ENCODE measurements at places on chromosomes 16 and 17.

GRCh38 chr17:56638591-56639051 is 45.1 kb downstream of the NOG start:
- no peak for DNase-seq

DNA sequence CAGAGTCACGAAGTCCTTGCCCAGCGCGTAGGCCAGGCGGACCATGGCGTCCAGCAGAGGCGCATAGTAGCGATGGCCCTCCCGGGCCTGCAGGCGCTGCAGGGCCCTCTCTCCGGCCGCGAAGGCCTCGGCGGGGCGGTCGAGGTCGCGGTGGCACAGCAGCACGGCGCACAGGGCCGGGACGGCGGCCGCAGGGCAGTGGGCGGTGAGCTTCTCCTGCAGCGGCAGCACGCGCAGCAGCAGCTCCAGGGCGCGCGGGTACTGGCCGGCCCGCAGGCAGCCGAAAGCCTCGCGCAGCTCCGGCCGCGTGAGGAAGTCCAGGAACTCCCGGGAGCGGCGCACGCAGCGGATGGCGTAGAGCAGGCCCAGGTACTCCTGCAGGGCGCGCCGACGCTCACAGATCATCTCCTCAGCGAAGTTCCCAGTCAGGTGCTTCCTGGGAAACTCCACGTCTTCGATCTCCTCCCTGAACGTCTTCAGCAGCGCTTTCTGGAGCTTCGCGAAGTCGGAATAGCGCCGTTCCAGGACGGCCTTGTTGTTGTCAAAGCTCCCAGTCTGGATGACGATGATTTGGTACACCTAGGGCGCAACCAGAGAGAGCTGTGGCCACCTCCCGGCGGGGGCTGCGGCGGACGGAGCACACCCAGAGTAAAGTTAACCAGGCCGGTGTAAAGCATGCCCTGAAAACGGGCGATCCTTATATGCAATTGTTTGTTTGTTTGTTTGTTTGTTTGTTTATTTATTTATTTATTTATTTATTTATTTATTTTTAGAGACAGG is 7.4 kb downstream of the SNX20 start:
- DNase-seq = no peak

DNA sequence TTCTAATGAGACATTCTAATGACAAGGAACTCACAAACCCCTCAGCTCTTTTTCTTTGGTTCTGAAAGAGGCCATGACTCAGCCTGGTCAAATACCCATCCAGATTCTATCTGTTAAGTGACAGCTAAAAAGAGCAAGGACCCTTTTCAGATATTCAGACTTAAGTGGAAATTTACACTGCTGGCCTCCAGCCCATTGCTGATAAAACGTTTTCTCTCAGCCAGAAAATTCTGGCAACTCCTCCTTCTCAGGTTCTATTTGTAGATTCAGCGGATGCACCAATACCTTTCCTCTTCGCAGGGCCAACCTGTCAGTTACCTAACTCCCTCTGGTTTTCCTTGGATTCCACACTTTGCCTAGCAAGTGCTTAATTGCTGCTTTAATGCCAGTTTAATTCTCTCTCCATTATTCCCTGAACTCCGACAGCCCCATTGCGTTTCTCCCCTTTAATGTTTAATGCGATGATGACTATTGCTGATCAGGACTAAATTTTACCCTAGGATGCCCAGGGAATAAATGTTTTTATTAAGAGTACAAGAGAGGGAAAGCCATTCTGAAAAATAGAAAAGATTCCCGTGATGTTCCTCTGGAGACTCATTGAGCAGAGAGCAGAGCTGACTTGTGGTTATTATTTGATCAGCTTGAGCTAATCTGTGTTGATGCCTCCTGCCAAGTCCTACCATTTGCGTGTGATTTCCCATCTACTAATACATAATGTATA is 35.9 kb upstream of the TOM1L1 start:
- DNase-seq = no peak

- no peak for DNase-seq
Observed at GRCh38 chr17:32927201-32927723, 691 bp upstream of the TMEM98 start.

- DNase-seq = no peak
Observed at GRCh38 chr17:50841949-50842354, 6.6 kb downstream of the WFIKKN2 start.

DNA sequence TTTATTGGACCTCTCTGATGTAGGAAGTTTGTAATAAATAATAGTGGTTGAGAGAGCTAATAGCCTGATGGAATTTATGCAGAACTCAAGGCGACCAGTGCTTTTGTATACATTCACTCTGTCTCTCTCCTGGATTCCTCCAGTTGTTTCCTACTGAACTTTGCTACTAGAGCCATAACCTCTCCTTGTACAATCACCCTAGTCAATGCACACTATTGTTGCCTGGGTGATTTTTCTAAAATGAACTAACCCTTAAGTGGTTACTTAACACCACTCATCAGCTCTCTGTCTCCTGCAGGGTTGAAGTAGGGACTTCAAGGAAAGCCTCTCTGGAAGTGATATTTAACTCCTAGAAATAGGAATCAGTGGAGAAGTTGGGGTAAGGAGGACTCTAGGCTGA is 9.7 kb downstream of the PHKB start:
- no peak for DNase-seq

DNA sequence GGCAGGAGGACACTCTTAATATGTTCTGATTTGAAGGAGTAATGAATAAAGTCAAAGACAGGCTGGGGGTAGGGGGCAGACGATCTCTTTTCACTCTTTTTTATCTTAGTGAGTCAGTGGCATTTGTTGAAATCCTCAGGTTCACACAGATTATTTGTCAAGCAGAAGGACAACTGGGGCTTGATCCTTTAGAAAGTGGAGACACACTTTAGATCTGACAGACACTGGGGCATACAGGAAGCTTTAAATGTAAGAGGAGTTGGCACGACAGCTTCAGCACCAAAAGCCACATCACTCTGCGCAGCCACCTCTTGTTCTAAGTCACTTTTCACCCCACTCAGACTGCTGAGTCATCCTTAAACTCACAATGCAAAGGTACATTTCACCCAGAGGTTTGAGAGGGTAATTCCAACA is 121.5 kb downstream of the STXBP4 start:
- no peak for DNase-seq

GRCh38 chr17:32628271-32629044 is 141.7 kb downstream of the CDK5R1 start:
- no peak for DNase-seq

DNA sequence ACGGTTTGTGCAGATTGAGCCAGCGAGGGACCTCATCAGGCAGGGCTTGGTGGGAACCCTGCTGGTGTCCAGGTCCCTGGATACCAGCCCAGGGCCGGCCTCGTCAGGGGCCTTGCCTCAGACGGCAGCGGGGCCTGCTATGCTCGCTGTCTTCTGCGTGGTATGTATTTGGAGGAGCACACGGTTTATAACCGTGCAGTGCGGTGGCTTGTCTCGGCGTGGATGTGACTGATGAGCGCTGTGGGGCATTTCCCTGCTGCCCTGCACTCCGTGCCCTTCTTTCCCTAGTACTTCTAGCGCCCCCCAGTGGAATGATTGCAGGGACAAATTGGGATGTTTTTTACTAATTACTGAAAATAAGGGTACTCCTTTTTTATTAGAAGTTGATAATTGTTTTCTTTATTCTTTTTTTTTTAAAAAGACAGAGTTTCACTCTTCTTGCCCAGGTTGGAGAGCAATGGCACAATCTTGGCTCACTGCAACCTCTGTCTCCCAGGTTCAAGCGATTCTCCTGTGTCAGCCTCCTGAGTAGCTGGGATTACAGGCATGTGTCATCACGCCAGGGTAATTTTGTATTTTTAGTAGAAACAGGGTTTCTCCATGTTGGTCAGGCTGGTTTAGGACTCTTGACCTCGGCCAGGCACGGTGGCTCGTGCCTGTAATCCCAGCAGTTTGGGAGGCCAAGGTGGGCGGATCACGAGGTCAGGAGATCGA is 15.3 kb downstream of the TBCD start:
- no peak for DNase-seq

DNA sequence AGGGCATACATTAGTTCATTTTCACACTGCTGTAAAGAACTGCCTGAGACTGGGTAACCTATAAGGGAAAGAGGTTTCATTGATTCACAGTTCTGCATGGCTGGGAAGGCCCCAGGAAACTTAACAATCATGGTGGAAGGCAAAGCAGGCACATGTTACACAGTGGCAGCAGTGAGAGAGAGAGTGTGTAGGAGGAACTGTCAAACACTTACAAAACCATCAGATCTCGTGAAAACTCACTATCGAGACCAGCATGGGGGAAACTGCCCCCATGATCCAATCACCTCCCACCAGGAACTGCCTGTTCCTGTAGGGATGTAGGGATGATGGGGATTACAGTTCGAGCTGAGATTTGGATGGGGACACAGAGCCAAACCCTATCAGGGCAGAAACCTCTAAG is 17.2 kb downstream of the NUBP1 start:
- DNase-seq = no peak

DNA sequence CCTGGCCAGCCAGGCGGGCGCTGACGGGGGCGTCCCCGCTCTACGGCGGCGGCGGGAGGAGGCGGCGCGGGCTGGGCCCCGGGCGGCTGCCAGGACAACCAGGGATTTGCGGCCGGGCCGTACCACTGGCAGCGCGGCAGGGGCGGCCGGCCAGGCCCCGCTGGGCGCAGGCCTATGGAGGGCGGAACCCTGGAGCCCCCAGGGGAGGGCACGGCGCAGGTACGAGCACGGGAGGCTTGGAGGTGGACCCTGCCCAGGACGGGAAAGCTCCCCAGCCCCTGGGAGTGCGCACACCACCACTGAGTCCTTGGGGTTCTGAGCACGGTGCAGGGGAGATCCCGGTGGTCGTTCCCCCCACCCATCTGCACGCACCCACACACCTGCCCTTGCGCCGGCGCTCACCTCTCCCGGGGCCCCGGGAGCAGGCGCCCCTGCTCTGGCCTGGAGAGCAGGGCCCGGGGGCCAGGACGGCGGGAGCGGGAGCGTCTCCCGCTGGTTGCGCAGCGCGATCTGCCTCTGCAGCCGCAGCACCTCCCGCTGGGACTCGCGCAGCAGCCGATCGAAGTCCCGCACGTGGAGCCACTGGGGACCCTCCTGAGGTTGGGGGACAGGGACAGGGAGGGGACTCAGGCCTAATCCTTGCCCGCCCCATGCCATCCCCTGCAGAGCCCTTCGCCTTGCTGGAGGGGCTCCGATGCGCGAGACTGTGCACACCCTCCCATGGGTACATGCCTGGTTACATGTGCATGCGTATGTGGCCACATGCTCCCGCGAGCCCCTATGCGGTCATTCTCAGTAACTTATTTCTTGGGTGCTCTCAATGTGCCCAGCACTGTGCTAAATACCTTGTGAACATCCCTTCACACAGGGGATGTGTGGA is 3.9 kb downstream of the TSPOAP1 start:
- DNase-seq = no peak
